AG09309 (cell line): ENCODE measurements at places on chromosomes 2 and 18.

GRCh38 chr2:8307606-8308180 is 374.2 kb upstream of the ID2 start:
- DNase-seq = no peak

GRCh38 chr2:15517793-15518192 is 43.3 kb downstream of the NBAS start:
- DNase-seq = no peak

DNA sequence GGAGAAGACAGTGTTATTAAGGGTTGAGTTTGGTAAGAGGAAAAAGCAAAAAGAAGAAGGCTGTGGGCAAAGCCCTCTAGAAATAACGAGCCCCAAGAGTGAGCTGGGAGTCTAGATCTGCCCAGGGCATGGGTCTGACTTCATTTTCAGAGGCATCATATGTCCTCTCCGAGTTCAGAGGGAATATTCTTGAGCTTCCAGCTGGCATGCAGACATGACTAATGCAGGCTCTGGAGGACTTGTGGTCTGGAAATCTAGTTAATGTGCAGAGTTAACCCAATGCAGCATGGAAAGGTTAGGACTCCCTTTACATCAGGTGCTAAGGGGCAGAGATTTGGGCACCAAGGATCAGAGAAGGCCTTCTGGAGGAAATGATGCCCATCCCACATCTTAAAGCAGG is 7.3 kb downstream of the ACMSD start:
- DNase-seq = peak; percentile 32

GRCh38 chr18:43965691-43966090 is 688.4 kb upstream of the SYT4 start:
- peak; percentile 13 for DNase-seq

DNA sequence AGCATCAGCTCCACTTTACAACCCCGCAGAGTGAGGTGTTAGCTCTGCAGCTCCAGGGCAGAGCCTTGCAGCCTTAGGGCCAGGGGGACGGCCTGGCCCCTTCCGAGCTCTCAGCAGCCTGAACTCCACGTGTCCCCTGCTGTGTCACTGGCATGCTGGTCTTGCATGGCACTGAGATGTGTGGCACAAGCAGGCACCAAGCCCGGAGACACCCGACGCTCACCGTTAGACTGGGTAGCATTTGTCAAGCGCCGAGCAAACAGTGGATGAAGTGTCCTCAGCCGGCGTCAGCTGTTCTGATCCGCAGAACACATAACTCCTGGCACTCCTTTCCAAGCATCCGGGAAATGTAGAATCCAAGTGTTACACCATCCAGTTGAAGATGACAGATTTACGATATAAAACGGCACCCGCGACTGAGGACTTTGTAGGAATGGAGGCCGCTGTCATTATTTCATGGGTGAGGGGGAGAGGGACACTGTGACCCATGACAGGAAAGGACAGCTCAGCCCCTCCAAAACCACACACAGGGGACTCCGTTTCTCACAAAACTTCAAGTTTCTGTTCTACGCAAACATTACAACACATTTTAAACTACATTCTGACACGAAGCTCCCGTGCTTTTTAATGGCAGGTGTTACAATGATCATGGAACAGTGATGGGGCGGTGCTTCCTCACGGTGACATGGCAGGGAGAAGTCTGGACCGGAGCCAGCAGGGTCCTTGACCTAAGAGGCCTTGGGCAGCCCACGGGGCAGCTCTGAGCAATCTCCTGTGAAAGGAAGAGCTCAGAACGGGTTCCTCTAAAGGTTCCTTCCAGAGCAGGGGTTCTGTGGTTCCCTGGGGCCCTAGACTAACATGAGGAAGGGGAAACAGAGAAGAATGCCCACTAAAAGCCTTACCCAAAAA is 89.4 kb downstream of the HDAC4 start:
- no peak for DNase-seq

DNA sequence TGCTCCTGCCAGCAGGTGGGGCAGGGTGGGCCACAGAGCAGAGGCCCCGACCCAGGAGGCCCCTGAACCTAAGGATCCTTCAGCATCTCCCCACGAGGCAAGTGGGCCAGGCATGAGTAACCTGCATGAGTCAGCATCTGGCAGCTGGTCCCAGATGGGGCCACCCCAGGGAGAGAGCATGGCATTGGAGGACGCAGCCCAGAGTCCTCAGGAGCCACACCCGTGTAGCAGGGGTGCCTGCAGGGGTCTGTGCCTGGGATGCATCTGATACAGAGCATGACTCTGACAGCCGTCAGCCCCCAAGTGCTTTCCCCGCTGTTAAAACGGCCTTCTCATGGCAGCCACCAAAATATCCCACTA is 185.6 kb upstream of the SALL3 start:
- DNase-seq = no peak

GRCh38 chr2:143087033-143087432 is 42.2 kb upstream of the ARHGAP15 start:
- no peak for DNase-seq

DNA sequence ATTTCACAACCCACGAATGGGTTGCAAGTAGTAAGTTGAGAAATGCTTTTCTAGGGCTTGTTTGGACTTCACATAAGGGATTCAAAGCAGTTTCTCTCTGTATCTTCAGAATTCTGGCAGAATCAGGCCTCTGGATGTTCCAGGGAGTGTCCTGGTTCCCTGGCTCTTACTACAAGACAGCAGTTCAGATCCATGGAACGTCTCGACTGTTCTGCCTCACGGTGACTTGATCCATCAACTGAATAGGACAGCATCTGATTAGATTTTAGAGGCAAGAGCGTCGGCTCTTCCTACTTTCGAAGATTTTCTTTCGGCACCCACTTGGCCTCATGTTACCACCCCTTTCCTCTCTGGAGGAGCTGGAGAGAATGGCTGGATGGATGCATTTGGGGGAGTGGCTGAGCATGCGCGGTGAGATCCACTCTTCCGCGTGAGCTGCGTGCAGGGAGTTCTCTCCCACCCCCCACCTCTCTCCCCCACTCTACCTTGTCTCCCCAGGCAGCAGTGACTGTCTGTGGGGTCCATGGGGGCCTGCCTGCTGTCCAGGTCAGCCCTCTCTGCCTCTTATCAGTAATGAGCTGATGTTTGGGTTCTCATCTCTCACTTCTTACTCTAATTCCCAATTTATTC is 132.5 kb downstream of the VAPA start:
- no peak for DNase-seq

DNA sequence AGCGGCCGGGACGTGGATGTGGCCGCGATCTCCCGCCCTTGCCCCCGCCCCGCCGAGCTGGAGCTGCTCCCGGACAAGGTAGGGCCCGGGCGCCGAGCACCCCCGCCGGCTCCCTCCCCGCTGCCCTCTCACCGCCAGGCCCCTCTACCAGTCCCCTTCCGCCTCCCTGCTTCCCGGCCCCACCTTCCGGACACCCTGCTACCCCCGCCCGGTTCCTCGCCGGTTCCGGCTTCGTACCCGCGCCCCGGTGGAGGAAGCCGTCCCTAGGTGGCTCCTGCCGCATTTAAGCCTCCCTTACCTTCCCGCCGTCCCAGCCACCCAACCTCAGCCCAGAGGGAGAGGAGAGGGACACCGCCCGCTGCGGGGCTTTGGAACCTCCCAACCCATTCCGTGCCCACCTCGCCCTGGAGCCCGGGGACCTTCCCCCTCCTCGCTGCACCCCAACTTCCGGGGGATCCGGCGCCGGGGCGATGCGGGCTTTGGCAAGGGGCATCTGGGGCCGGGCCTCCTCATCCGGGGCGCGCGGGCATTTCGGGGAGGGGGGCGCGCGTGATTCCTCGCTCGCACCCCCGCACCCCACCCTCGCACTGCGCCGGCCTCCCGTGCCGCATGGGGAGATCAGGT is 475 bp downstream of the B3GNT2 start:
- no peak for DNase-seq

DNA sequence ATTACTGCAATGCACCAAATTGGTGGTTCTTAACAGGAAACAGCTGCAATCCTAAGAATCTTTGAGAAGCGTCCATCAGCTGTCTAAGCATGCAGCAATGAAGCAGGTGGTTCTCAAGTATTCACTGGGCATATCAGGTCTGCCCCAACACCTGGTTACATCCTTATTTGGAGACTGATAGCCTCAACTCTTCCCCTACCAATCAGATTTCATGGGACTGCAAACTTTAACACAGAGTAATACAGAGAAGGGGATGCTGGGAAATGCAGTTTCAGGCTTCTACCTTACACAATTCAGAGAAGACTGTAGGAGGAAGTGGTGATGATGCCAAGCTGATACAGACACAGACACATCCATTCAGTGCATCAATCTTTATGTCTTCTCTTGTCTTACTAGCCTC is 240.5 kb downstream of the BCL2 start:
- DNase-seq = no peak

DNA sequence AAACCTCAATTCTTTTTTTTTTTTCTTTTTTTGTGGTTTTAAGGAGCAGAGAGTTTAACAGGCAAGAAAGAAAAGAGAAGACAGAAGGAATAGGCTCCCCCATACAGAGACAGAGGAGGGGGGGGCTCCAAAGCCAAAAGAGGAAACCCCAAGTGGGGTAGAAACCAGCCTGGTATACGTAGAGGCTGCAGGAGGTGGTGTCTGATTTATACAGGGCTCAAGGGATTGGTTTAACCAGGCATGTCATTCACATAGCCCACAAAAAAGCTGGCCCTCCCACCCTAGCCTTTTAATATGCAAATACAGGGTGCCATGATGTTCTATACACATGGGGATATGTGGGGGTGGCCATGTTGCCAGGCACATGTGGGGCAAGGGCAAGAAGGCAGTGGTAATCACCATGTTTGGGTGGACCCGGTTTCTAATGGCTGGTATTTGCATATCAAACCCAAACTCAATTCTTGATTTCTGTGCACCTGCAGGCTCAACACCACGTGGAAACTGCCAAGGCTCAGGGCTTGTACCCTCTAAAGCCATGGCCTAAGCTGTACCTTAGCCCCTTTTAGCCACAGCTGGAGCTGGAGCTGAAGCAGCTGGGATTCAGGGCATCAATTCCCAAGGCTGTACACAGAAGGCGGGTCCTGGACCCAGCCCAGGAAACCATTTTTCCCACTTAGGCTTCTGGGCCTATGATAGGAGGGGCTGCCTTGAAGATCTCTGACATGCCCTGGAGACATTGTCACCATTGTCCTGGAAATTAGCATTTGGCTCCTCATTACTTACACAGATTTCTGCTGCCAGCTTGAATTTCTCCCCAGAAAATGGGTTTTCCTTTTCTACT is 170.3 kb downstream of the MAIP1 start:
- no peak for DNase-seq

- DNase-seq = no peak
Measured at GRCh38 chr18:616380-616995, 19.7 kb downstream of the CLUL1 start.

- no peak for DNase-seq
Measured at GRCh38 chr2:233068762-233069418, 8.7 kb downstream of the INPP5D start.

GRCh38 chr2:33911327-33911726 is 312.2 kb upstream of the FAM98A start:
- DNase-seq = no peak

DNA sequence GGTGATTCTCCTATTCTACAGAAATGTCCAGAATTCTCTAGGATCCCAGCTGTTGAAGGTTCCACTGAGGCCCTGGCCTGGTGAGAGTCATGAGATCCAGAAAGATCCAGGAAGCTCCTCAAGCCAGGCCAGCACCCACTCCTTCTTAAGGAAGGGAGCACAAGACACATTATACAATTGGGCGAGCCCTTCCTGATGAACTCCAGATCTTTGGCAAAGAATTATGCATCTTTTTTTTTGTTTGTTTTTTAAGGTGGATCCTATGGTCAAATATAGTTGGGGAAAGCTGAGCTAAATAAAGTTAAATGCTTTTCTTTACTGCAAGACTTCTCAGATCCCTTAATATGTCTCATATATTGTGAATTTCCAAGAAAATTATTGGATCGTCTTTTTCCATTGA is 37.0 kb upstream of the LOXHD1 start:
- no peak for DNase-seq

- DNase-seq = no peak
Measured at GRCh38 chr18:55425698-55426097, 162.3 kb downstream of the TCF4 start.

DNA sequence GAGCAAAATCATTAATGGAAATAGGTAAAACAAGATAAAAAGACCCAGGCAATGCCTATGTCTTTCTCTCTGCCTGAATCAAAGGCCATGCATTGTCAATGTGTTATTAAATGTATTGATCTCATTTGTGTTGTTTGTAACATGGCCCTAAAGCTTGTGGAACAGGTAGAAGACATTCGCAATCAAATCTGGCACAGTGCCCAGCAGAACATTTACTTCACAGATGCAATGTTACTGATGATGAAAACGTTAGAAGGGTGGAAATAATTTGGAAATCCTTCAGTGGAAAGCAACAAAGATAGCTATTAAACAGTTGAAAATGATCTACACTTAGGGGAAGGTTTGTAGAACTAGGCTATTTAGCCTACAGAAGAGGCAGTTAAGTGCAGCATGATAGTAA is 368.2 kb downstream of the EPHA4 start:
- DNase-seq = no peak

GRCh38 chr2:72081451-72081850 is 66.2 kb downstream of the CYP26B1 start:
- no peak for DNase-seq

DNA sequence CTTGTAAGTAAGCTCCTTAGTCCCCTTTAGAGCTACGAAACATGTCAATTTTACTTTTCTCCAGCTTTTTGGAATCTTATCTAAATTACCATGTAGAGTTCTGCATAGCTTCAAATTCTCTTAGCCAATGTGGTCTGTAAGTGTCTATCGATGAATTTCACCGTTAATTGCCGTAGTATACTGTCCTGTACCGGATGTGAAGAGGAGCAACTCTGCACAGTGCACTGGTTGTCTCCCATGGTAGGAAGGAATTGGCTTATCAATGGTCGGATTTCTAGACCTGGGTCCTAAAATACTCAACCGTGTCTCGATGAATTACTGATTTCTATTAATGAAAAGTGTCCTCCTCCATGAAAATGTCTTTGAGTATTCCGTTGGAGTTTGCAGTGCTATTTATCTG is 1.9 kb downstream of the NOP58 start:
- no peak for DNase-seq

- DNase-seq = no peak
Measured at GRCh38 chr2:150410809-150411208, 76.7 kb downstream of the RND3 start.

DNA sequence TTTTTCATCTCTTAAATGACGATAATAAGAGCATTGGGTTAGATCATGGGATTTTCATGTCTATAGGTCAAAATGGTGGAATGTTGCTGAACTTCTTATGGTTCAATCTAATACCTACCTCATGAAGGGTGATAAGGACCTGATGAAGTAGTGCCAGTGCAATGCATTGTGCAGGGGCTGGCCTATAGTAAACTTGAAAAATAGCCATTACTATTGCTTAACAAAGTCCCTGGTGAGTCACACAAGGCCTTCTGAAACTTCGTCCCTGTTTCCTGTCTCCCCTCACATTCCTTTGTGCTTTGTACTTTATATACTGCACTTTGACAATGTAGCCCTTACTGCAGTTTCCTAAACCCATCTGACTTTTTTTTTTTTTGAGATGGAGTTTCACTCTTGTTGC is 515.9 kb downstream of the SLC4A3 start:
- peak; percentile 28 for DNase-seq

DNA sequence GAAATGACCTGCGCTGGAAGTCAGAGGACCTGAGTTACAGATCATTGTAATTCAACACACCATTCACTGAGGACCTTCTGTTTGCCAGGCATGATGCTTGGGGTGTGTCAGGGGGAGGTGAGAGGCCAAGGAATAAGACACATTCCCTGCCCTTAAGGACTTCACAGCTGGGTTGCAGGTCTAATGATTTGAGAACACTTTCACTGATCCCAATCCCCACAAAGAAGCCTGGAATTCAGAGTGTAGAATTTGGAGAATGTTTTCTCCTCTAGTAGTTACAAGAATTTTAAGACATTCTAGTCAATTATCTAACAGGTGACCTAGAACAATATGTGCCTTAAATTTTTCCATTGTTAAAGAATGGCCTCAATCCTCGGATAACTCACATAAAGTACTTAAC is 322.4 kb downstream of the TNS1 start:
- DNase-seq = no peak
